NCI-H1436 (cell line): ENCODE measurements at places on chromosomes 7 and 10.

DNA sequence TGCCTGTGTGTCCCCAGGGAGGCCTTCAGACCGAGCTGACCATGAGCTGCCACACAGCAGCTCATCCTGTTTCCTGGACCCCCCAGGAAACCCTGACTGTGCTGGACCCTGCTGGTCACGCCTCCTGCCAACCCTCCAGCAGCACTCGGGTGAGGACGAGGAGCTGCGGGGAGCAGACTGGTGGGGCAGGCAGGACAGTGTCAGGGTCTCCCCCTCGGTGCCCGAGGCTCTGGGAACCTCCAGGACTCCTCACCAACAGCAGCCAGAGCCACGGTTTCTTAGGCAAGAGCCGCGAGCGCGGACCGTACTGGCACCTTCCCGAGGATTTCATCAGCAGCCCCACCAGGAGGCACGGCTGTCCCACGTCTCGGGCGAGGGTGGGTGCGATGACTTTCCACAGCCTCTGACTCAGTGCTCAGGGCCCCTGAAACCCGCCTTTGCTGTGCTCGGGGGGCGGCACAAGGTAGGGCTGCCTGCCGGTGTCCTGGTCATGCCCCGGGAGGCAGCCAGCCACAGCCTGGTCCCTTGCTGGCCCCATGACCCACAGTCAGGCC lies 186.9 kb downstream of the ELFN1 start:
- no peak for DNase-seq

- DNase-seq: no peak
Measured at GRCh38 chr10:73857446-73857845, 16.9 kb downstream of the CAMK2G start.

DNA sequence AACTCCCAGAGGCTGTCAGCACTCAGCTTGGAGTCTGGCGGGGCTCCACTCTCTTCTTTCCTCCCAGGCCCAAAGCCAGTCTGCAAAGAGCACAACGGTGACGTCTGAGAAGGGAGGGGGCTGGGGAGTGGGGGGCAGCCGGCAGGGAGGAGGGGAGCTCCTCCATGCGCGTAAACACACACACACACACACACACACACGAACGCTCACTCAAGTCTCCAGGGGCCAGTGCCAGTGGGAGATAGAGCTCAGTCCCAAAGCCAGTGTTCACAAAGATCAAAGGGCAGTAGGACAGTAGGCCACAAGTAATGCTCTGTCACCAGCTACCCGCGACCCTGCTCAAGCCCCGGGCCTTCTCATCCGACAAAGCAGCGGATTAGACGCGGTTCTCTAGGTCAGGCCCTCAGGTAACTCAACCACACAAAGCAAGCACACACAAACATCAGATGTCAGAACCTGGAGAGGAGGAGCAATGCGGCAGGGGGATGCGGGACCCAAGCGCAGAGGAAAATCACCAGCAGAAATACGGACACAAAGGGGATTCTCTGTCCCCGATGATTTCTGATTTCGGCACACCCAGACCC lies 19.9 kb downstream of the TCAF1 start:
- DNase-seq: peak; percentile 54

GRCh38 chr10:71698737-71699136 lies 20.8 kb downstream of the C10orf105 start:
- DNase-seq: no peak

GRCh38 chr7:105003275-105003674 lies 10.7 kb upstream of the KMT2E start:
- no peak for DNase-seq

- DNase-seq: no peak
Measured at GRCh38 chr10:107671960-107672359, 507.5 kb upstream of the SORCS1 start.

DNA sequence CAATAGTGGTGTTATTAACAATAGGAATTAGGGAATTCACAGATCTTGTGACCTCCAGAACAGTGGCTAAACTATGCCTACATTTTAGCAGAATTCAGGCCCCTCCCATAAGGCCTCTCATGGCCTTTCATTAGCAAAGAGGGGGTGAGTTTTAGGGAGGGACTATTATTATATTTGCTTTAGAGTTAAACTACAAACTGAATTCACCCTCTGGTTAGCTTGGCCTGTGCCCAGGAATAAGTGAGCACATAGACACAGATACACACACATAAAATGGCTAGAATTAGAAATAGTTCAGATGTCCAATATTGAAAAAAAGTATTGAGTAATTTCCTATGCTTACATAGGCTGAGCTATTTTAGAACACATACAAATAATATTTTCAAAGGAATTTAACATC lies 818.8 kb upstream of the COBL start:
- no peak for DNase-seq
